ENCODE measurements at places on chromosomes 16 and 17.

- no peak for DNase-seq
Measured at GRCh38 chr17:47998044-47998443, 27.1 kb downstream of the CDK5RAP3 start.

DNA sequence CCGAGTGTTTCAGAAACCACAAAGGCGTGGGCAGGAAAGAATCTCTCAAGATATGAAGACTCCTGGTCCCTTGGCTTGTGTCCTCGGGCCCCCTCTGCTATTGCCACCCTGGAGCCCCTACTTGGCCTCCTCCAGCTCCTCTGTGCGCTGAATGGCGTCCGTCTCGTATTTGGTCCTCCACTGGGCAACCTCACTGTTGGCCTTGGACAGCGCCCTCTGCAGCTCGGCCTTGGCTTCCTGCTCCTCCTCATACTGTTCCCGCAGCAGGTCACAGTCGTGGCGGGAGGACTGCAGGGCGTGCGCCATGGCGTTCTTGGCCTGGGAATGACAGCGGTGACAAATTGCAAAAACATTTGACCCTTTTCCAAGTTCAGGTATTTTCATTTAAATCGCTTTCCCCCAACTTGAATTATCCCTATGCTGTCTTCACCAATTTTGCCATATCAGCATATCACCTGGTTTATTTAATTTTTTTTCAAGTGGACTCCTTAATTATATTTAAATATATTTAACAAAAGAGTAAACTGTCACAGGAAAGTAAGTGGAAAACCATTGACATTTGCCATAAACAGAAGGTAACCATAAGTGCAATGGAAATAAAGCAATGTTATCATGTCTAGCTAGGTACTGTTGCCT lies 59.7 kb downstream of the MYH13 start:
- no peak for DNase-seq

GRCh38 chr17:76917829-76918228 lies 49.6 kb downstream of the MGAT5B start:
- DNase-seq: no peak

DNA sequence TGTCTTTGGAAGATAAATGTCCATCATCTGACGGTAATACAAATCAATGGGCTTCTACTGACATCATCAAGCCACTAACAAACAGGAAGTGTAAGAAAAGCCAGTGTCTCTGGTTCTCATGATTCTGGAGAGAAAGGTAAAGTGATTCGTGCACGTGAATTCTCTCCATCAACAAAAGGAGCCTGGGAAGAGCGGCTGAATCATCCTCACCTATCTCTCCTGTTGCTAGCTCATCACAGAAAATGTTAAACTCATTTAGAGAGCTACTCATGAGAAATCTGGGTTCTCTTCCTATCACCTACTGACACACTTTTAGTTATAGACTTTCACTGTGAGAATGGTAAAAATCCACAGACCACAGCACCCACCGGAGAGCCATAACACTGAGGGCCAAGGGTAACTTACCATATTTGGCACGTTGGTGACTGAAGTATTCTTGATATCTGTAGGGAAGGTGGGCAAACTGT lies 70.3 kb downstream of the CREBBP start:
- no peak for DNase-seq

GRCh38 chr17:9115214-9116191 lies 94.2 kb downstream of the NTN1 start:
- peak; percentile 11 for DNase-seq

GRCh38 chr16:14509675-14510132 lies 120.4 kb downstream of the PARN start:
- no peak for DNase-seq

- DNase-seq: no peak
Measured at GRCh38 chr17:21096874-21097273, 29.9 kb upstream of the DHRS7B start.

DNA sequence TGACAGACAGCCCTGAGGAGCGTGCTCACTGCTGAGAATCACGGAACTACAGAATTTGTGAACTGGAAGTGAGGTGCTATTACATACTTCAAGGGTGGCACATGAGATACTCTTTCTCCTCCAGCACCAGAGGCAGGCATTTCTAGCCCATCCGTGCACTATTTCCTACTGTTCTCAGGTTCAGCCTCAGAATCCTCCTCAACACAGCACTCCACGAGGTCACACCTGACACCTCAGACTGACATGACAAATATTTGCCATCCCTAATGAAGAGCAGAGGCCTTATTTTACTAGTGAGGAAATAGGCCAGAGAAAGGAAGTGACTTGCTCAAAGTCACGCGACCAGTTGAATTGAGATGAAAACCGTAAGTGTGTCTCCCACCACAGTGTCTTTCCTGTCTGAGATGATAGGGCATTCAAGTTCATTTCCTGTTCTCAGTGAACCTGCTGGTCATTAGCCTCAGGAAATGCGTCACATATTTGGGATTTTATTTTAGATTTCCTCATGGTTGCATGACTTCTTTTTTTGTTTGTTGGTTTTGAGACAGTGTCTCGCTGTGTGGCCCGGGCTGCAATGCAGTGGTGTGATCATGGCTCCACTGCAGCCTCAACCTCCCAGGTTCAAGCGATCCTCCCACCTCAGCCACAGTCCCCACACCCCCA lies 23.6 kb downstream of the SEZ6 start:
- DNase-seq: peak; percentile 84

GRCh38 chr16:24344784-24345183 lies 88.6 kb downstream of the CACNG3 start:
- DNase-seq: no peak

- DNase-seq: no peak
Measured at GRCh38 chr17:36939802-36940312, 2.6 kb downstream of the LHX1 start.

GRCh38 chr17:44095647-44096496 lies 25.3 kb downstream of the G6PC3 start:
- peak; percentile 29 for DNase-seq

- no peak for DNase-seq
Measured at GRCh38 chr16:64364894-64365293, 757.0 kb downstream of the CDH11 start.

DNA sequence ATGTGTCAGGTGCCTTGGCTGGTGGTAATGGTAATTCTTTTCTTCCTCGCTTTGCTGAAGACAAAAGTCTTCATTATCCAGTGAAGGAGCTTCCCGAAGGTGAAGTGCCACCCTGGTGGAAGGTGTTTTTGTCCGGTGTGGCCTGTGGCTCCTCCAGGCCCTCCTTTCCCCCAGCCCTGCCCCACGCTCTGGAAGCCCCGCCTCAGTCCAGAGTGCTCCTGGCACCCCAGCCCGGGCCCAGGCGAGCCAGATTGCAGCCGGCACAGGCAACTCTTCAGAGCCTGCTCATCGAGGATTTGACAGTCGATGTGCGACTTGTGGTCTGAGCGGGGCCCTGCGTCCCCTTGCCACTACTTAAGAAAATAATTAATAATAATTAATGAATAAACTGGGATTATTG lies 93.7 kb downstream of the MGAT5B start:
- DNase-seq: no peak

GRCh38 chr17:18270046-18270931 lies 9.8 kb downstream of the MIEF2 start:
- no peak for DNase-seq

GRCh38 chr17:44077595-44077909 lies 7.0 kb downstream of the G6PC3 start:
- no peak for DNase-seq

- DNase-seq: peak; percentile 51
Measured at GRCh38 chr17:63405741-63406261, 40.3 kb downstream of the CYB561 start.

GRCh38 chr17:33779234-33779591 lies 475.9 kb upstream of the CCL2 start:
- DNase-seq: peak; percentile 39

DNA sequence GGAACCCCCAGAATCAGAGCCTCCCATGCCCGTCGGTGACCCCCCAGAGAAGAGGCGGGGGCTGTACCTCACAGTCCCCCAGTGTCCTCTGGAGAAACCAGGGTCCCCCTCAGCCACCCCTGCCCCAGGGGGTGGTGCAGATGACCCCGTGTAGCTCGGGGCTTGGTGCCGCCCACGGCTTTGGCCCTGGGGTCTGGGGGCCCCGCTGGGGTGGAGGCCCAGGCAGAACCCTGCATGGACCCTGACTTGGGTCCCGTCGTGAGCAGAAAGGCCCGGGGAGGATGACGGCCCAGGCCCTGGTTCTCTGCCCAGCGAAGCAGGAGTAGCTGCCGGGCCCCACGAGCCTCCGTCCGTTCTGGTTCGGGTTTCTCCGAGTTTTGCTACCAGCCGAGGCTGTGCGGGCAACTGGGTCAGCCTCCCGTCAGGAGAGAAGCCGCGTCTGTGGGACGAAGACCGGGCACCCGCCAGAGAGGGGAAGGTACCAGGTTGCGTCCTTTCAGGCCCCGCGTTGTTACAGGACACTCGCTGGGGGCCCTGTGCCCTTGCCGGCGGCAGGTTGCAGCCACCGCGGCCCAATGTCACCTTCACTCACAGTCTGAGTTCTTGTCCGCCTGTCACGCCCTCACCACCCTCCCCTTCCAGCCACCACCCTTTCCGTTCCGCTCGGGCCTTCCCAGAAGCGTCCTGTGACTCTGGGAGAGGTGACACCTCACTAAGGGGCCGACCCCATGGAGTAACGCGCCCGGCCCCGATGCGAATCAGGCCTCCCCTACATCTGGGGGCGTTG lies 4.0 kb downstream of the TPSG1 start:
- DNase-seq: no peak

DNA sequence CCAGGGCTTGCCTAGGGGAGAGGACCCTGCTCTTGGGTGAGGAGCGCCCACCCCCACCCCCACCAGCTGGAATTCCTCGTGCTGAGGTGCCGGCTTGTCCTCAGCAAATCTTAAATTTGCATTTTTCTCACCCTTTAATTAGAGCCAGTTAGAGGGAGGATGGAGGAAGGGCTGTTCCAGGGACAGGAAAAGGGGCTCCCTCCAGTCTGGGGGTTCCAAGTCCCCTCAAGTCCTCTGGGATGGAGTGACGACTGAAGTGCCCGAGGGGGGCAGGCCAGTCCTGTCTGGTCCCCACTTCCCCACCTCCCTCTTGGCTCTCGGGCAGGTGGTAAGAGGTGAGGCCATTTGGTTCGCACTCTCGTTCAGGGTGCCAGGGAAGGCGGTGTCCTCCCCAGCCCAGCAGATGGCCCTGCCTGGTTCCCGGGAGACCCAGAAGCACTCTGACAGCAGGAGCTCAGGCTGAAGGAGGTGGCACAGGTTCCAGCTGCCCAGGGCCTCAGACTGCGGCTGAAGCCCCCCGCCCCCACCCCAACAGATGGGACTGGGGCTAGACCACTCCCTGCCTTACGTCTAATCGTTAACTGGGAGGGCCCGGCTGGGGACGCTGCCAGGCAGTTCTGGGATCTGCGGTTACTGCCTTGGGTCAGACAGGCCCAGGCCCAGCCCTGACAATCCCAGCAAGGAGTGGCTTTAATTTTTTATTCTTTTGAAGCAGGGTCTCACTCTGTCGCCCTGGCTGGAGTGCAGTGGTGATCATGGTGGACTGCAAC lies 2.2 kb downstream of the RAB26 start:
- DNase-seq: no peak

DNA sequence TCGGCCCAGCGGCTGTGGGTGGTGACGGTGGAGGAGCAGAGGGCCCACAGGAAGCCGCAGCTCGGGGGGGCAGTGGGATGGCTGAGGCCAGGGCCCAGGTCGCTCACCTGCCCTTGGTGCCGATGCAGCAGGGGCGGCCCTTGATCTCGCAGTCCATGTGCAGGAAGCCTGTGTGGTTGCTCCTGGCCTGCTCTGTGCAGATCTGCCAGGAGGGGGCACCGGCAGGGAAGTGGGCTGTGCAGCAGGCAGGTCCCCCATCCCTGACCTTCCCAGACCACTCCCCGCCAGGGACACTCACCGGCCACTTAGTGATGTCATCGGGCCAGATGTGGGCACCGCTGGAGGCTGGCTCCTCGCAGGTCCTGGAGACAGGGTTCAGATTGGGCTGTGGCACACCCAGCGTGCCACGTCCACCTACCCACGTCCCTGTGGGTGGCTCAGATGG lies 6.2 kb downstream of the AANAT start:
- DNase-seq: no peak

- no peak for DNase-seq
Measured at GRCh38 chr16:6993544-6993943, 339.1 kb upstream of the RBFOX1 start.

- no peak for DNase-seq
Measured at GRCh38 chr16:9660898-9661297, 521.3 kb downstream of the GRIN2A start.

GRCh38 chr16:48903039-48903438 lies 293.1 kb upstream of the N4BP1 start:
- no peak for DNase-seq

DNA sequence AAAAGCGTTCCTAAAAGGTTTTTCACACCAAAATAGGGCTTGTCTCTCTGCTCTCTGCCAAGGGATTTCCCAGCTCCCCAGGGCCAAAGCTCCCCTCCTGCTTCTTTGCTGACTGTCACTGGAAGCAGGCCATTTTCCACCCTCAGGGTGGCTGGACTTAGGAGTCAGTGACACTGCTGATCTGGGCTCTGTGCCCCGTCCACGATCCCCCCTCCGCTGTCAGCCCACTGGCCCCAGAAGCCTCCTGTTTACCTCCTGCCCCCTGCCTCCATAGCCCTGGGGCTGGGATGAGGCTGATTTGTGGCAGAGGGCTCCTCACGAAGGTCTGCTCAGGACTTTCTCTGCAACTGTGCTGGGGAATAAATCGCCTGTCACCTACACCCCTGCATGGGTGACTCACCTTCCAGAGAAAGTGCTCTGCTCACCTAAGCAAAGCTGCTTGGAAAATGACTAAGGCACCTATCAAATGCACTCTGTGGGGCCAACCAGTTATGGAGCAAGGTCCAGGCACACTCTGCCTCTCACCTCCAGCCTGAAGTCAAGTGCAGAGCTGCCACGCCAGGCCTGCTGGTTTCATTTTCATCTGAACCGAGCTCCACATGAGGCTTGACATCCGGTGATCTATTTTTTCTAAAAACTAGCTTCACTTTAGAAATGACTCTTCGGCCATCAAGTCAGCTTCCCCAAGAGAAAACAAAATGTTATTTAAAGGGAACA lies 4.9 kb downstream of the MAP3K14 start:
- peak; percentile 74 for DNase-seq

- no peak for DNase-seq
Measured at GRCh38 chr17:39227364-39227919, 1.7 kb upstream of the STAC2 start.

DNA sequence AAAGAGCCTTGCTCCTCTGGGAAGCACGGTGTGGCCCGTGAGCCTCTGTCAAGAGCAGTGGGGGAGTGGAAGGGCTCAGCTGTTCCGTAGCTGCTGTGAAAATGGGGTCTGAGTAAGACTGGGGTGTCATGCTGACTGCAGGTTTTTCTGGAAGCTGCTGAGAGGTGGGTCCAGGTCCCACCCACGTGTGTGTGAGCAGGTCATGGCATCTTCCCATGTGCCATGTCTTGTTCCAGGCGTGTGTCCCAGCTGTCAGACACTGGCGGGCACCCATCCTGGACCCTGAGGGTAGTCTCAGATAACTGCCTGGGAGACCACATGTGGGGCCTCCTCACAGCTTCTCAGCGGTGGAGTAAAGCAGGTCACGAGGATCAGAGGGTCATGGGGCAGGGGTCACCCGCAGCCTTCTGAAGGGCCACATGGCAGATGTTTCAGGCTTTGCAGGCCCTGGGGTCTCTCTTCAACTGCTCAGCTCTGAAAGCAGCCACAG lies 92.9 kb downstream of the NPIPB11 start:
- no peak for DNase-seq

- DNase-seq: no peak
Measured at GRCh38 chr17:82489851-82490511, 29.6 kb upstream of the FOXK2 start.

GRCh38 chr17:72022328-72023275 lies 98.2 kb upstream of the SOX9 start:
- no peak for DNase-seq
